CD8-positive, alpha-beta memory T cell (primary cell): ENCODE measurements at places on chromosomes 4 and X. TPM values are rescaled to one million over a fixed set of nuclear protein-coding genes. Genes with fewer than 3 reads are reported as not detected.

DNA sequence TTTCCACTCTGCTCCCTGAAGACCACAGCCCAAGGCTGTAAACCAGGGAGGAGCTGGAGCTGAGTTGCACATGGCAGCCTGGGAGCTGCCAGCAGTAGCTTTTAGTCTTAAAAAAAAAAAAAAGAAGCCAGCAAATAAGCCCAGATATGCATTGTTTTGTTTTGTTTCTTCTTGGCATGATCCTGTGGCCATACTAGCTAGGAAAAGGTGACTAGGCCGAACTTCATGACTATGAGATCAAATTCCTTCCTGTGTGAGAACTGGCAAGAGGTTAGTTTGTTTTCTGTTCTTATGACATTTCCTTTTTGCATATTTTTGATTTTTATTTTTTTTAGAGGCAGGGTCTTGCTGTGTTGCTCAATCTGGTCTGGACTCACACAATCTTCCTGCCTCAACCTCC, 323.3 kb downstream of the DCTD start:
- DNase-seq: no peak
- H3K27me3 ChIP-seq: no peaks in the 10 kb centered on the region
- no peak overlapping the region for H3K4me3 ChIP-seq
- H3K27ac ChIP-seq: no peak overlapping the region
- no peaks in the 10 kb centered on the region for H3K36me3 ChIP-seq

Gene CTAG2
- 47.3 TPM for total RNA-seq

Gene RPS6KA6
- total RNA-seq: 0.35 TPM

Gene ELF4
- 23.8 TPM for total RNA-seq
